ENCODE measurements at places on chromosomes 1 and 21. TPM values are rescaled to one million over a fixed set of nuclear protein-coding genes. Genes with fewer than 3 reads are reported as not detected.
A peak's percentile ranks its signal among the peaks of the same experiment; 100 is the strongest.

The UFC1 gene
- polyA plus RNA-seq, result 42.5 TPM

The AJAP1 gene
- polyA plus RNA-seq, result not detected

The CITED4 gene
- 4.2 TPM for polyA plus RNA-seq

The IFI44L gene
- 2.4 TPM for polyA plus RNA-seq

The PRAMEF14 gene
- polyA plus RNA-seq, result not detected

The CHIA gene
- polyA plus RNA-seq, result 0.06 TPM

The MCOLN2 gene
- polyA plus RNA-seq, result 0.16 TPM

GRCh38 chr1:90486134-90486824, 230.8 kb downstream of the BARHL2 start:
- no peaks in the 10 kb centered on the region for H3K27me3 ChIP-seq
- no peak for DNase-seq
- no peaks in the 10 kb centered on the region for H3K36me3 ChIP-seq

GRCh38 chr1:233485385-233485784, 128.5 kb upstream of the KCNK1 start:
- H3K36me3 ChIP-seq, result no peaks in the 10 kb centered on the region
- no peaks in the 10 kb centered on the region for H3K4me1 ChIP-seq
- H3K4me3 ChIP-seq, result no peak overlapping the region
- H3K27ac ChIP-seq, result no peak overlapping the region

DNA sequence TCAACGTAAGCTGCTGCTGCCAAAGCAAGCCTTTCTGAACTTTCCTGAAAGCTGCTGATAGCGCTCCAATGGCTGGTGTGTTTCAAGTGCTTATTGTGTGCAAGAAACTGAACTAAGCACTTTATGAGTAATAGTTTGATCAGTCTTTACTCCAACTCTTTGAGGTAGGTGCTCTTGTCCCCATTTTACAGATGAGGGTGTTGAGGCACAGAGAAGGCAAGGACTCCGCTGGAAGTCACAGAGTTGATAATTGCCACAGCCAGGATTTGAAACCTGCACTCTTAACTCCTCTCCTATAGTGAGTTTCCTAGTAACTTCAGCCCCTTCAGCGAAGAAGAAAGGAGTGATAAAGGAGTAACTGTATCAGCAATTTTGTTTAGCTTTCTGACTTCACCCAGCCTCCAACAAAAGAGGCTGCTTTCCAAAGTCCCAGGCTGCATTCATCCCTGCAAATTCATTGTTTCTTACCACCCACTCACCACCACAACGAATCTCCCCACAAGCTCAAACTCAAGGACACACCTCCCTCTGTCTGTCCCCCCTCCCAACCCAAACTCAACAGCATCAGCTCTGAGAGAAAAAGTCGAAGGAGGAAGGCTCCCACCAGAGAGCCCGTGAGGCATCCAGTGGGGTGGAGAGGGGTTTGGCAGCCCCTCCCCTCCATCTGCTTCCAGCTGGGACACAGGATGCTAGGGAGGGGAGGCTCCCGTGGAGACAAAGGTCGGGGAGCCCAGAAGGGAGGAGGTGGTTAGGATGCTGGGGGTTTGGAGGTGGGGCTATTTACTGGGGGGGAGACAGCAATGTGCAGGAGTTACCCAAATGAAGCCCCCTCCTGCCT, 139.6 kb downstream of the NAV1 start:
- no peaks in the 10 kb centered on the region for H3K27me3 ChIP-seq
- no peaks in the 10 kb centered on the region for H3K4me1 ChIP-seq
- H3K4me3 ChIP-seq, result no peak overlapping the region
- no peaks in the 10 kb centered on the region for H3K36me3 ChIP-seq
- no peak for DNase-seq

DNA sequence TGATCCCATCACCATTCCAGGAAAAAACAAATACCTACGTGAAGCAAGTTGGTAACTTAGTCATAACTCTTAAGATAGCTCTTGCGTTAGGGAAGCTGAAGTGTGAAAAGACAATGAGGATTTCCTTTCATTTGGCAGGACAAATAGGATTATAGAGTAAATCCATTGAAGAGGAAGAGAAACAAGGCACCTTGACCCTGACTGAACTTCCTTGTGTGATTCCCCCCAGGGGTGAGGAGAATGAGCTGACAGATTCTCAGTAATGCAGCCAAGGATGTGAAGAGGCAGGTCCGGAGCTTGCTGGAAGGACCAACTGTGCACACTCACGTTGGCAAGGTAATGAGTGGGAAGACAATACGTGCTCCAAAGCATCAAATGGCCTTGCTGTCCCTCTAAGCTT, 55.0 kb upstream of the HMCN1 start:
- DNase-seq, result no peak
- no peaks in the 10 kb centered on the region for H3K27me3 ChIP-seq
- no peak overlapping the region for H3K27ac ChIP-seq
- no peak overlapping the region for H3K4me3 ChIP-seq
- H3K36me3 ChIP-seq, result no peaks in the 10 kb centered on the region
- no peaks in the 10 kb centered on the region for H3K4me1 ChIP-seq

DNA sequence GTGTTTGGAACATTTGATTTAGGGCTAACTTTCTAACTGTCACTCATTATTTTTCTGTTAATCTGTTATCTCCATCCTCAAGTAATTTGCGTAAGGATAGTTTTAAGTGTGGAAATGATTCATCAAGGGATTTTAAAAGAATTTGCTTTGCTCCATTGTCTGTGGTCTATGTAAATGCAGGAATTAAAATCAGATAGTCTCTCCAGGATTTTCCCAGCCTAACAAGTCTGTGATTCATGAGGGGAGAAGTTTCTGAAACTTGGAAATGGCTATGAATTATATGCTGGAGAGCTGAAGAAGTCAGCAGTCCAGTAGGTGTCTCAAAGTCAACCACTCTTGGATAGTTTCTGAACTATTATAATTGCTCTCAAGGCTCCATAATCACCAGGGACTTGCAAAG, 264.5 kb downstream of the MRPL39 start:
- no peaks in the 10 kb centered on the region for H3K4me1 ChIP-seq
- no peaks in the 10 kb centered on the region for H3K27me3 ChIP-seq
- DNase-seq, result no peak
- no peaks in the 10 kb centered on the region for H3K36me3 ChIP-seq

- H3K27ac ChIP-seq, result no peak overlapping the region
- H3K36me3 ChIP-seq, result no peaks in the 10 kb centered on the region
- DNase-seq, result no peak
- no peaks in the 10 kb centered on the region for H3K4me1 ChIP-seq
- H3K4me3 ChIP-seq, result no peak overlapping the region
Observed at GRCh38 chr1:3155056-3155925, 86.3 kb downstream of the PRDM16 start.

GRCh38 chr1:183022202-183023145, 746 bp upstream of the LAMC1 start:
- peak; percentile 51 for DNase-seq
- peaks cover 4% of the 10 kb centered on the region for H3K4me1 ChIP-seq
- H3K27ac ChIP-seq, result peak overlapping the region; percentile 93
- no peaks in the 10 kb centered on the region for H3K27me3 ChIP-seq
- no peaks in the 10 kb centered on the region for H3K36me3 ChIP-seq

- DNase-seq, result peak; percentile 36
- no peaks in the 10 kb centered on the region for H3K27me3 ChIP-seq
- no peak overlapping the region for H3K4me3 ChIP-seq
- H3K4me1 ChIP-seq, result no peaks in the 10 kb centered on the region
Observed at GRCh38 chr21:45152265-45152746, 77.9 kb downstream of the ADARB1 start.

- H3K4me3 ChIP-seq, result no peak overlapping the region
- no peaks in the 10 kb centered on the region for H3K27me3 ChIP-seq
- H3K27ac ChIP-seq, result no peak overlapping the region
- no peaks in the 10 kb centered on the region for H3K4me1 ChIP-seq
Observed at GRCh38 chr1:29668551-29669157, 432.3 kb downstream of the PTPRU start.

GRCh38 chr1:203207751-203208150, 21.2 kb upstream of the CHI3L1 start:
- H3K4me3 ChIP-seq, result no peak overlapping the region
- H3K27ac ChIP-seq, result no peak overlapping the region
- no peaks in the 10 kb centered on the region for H3K27me3 ChIP-seq
- no peaks in the 10 kb centered on the region for H3K4me1 ChIP-seq

DNA sequence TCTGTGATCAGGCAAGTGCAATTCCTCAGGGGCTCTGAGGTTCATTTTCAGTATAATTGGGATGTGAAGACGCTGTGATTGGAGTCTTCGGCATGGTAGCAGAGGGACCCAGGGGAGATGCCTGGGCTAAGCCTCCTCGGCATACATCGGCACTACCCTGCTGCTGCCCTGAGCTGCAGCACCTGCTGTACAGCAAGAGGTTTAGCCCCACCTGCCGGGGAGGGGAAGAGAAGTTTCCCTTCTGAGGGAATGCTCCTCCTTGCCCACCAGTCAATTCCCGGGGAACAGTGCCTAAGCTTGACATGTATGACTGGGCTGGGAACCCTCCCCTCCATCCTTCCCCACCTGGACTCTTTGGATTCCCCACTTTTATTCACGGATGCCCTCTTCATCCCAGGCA, 24.9 kb downstream of the CNIH3 start:
- H3K36me3 ChIP-seq, result no peaks in the 10 kb centered on the region
- no peak for DNase-seq
- H3K4me1 ChIP-seq, result no peaks in the 10 kb centered on the region
- H3K27ac ChIP-seq, result no peak overlapping the region
- H3K27me3 ChIP-seq, result no peaks in the 10 kb centered on the region

GRCh38 chr1:17199267-17200044, 5.5 kb upstream of the PADI1 start:
- H3K27ac ChIP-seq, result no peak overlapping the region
- H3K4me3 ChIP-seq, result no peak overlapping the region
- H3K27me3 ChIP-seq, result no peaks in the 10 kb centered on the region
- H3K36me3 ChIP-seq, result no peaks in the 10 kb centered on the region
- no peaks in the 10 kb centered on the region for H3K4me1 ChIP-seq

GRCh38 chr1:201783058-201783457, 45.9 kb upstream of the IPO9 start:
- DNase-seq, result no peak
- H3K36me3 ChIP-seq, result no peaks in the 10 kb centered on the region
- H3K4me3 ChIP-seq, result no peak overlapping the region
- no peaks in the 10 kb centered on the region for H3K4me1 ChIP-seq

DNA sequence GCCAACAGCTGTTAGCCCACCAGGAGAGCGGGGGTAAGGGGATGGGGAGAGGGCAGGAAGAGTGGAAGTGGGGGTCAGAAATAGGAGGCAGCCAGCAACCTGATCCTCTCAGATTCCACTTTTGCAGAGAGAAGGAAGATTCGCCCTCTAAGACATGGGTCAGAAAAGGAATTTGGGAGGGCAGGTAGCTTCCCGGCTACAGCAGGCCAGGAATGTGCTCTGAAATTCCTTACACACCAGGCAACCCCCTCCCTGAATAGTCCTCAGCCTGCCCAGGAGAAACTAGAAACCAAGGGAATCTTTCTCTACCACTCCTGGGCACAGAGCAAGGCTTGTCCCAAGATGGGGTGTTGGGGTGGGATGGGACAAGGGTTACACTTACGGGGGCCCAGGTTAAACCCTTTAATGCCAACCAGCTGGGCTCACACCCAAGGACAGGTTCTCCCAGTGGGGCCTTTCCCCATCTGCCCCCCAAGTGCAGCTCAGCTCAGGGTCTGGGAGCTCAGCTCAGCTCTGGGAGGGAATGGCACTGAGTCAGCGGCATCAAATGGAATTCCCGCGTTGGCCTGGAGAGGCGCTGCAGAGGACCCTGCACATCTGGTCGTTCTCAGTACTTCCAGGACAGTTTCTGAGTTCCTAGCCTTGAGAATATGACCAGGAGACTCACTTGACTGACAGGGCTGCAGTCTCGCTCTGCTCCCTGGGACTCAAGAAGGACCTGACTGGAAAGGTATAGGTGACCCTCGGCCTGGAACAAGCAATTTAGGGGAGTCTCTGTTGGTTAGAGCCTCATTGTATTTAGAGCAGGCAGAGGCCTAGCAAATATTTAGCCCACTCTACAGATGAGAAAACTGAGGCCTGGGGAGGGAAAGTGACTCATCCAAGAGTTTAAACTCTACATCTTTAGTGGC, 761 bp downstream of the TNNT2 start:
- no peaks in the 10 kb centered on the region for H3K27me3 ChIP-seq
- H3K4me1 ChIP-seq, result no peaks in the 10 kb centered on the region
- H3K36me3 ChIP-seq, result no peaks in the 10 kb centered on the region
- no peak overlapping the region for H3K4me3 ChIP-seq
- H3K27ac ChIP-seq, result no peak overlapping the region

DNA sequence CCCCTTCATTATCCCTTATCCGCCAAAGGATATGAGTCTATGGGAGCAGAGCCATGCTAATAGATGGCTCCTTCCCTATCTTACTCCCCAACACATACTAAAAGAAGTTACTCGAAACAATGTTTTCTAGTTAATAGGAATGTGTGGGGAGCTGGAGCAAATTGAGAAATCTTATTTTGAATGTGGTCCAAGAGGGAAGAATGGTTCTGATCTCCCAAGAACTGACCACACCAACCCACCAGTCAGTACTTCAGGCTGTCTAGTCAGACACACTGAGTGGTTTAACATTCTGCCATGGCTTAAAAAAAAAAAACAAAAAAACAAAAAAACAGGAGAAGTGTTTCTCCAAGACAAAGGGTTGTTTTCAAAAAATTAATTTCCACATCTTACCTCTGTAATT, 31.5 kb upstream of the DNASE2B start:
- no peak overlapping the region for H3K4me3 ChIP-seq
- H3K36me3 ChIP-seq, result no peaks in the 10 kb centered on the region
- no peak for DNase-seq
- no peaks in the 10 kb centered on the region for H3K27me3 ChIP-seq
- H3K4me1 ChIP-seq, result no peaks in the 10 kb centered on the region

DNA sequence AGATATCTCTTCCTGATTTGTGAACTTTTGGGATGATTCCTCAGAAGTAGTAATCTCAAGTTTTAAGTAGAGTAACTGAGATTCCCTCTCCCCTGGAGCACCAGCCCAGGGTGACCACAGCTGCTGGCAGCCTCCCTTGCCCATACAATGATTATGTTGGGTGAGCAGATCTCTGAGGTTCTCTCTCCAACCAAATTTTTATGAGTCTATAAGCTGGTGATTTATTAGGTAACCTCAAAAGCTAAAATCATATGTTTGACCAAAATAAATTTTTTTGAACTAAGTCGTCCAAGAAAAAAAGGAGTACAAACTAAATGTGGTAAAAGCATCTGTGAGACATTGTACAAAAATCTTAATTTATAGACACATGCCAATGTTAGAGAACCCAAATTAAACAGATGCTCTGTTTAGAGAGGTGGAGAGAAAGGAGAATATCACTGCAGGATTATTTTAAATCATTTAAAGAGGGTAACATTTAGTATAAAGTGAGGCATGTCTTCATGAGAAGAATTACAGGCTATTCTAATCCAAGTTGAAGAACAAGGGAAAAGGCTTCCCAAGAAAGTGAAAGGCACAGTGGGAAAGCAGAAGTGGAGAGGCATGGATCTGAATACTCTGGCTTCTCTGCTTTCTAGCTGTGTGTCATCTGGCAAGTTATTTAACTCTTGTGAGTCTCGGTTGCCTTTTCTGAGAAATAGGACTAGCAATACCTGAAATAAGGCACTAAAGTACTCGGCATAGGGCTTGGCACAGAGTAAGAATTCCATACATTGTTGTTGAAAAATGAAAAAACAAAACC, 2.5 kb downstream of the AKNAD1 start:
- no peak for DNase-seq
- no peaks in the 10 kb centered on the region for H3K36me3 ChIP-seq
- no peak overlapping the region for H3K27ac ChIP-seq
- no peaks in the 10 kb centered on the region for H3K4me1 ChIP-seq
